OCI-LY7 (cell line): ENCODE measurements at places on chromosomes 16 and 17. TPM values are rescaled to one million over a fixed set of nuclear protein-coding genes. Genes with fewer than 3 reads are reported as not detected.

DNA sequence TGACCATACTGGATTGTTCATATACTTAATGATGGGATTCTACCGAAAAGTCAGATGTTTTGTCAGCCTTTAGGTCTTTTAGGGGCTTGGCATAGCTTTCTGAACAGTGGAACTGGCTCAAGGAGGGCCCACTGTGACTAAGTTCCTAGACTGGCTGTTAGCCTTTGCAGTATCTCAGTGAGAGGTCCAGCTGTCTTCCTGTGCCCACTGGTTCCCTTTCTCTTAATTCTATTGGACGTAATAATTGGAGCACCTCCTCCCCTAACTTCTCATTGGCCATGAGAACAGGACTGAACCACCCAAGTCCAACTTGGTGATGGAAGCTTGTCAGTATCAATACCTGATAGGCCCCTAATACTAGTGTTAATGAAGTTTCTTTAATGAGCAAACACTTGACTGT lies 13.5 kb downstream of the KPNA2 start:
- peak; percentile 37 for DNase-seq

The ABCC6 gene
- total RNA-seq = not detected in 2 replicates

The OR3A3 gene
- not detected in 2 replicates for total RNA-seq

GRCh38 chr17:10633738-10634379 lies 23.2 kb downstream of the MYH3 start:
- DNase-seq = peak; percentile 71

DNA sequence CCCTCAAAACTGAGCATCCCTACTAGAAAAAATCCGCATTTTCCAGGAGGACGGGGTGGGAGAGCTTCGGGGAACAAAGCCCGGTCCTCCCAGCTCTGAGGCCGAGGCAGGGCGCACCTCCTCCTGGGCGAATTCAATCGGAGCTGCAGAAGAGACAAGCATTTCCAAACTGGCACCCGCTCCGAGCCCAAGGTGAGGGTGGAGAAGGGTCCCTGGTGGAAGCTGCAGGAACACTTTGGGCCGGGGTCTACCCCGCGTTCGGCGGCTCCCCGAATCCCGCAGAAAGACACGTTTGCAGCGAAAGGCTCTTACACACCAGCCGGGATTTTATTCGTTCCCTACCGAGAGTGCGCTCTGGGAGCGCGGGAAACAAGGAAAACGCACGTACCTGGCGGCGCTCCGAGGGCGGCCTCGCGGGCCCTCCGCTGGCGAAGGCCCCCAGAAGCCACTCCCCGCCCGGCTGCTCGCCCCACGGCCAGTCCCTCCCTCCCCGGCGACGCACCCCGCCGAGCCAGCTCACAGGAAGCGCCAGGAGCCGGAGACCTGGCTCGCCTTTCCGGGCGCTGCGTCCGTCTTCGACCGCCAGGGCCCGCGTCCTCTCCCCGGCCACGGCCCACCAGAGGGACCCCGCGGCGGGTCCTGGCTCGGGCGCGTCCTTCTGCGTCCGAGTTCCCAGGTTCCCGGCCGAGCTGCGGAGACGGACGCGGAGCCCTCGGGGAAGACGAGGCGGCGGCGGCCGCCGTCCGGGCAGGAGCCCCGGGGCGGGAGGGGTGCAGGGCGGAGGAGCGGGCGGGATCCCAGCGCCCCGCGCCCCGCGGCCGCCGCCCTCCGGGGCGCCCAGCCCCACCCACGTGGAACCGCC lies 49.8 kb upstream of the BAHCC1 start:
- DNase-seq = peak; percentile 72

GRCh38 chr16:82055728-82056549 lies 20.9 kb downstream of the HSD17B2 start:
- DNase-seq = no peak

- DNase-seq = no peak
These were observed 16.2 kb downstream of the PAM16 start for GRCh38 chr16:4334724-4335495.

GRCh38 chr16:69482410-69482991 lies 58.1 kb downstream of the CYB5B start:
- no peak for DNase-seq

The GAS7 gene
- total RNA-seq = 0.46 and 1.5 TPM in 2 replicates

The MYH3 gene
- 5.1 and 5.9 TPM in 2 replicates for total RNA-seq

DNA sequence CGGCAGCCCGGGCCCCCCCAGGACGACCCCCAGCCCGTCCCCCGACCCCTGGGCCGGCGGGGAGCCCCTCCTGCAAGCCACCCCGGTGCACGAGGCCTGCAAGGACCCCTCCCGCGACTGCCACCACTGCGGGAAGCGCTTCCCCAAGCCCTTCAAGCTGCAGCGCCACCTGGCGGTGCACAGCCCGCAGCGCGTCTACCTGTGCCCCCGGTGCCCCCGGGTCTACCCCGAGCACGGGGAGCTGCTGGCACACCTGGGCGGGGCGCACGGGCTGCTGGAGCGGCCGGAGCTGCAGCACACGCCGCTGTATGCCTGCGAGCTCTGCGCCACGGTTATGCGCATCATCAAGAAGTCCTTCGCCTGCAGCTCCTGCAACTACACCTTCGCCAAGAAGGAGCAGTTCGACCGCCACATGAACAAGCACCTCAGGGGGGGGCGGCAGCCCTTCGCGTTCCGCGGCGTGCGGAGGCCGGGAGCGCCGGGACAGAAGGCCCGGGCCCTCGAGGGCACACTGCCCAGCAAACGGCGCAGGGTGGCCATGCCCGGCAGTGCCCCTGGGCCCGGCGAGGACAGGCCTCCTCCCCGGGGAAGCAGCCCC lies 15.6 kb upstream of the ZFPM1 start:
- peak; percentile 71 for DNase-seq

GRCh38 chr17:27558842-27559505 lies 72.0 kb upstream of the LGALS9 start:
- DNase-seq = no peak

The PPL gene
- not detected in 2 replicates for total RNA-seq

GRCh38 chr17:64320613-64321553 lies 57.8 kb upstream of the TEX2 start:
- DNase-seq = peak; percentile 82

DNA sequence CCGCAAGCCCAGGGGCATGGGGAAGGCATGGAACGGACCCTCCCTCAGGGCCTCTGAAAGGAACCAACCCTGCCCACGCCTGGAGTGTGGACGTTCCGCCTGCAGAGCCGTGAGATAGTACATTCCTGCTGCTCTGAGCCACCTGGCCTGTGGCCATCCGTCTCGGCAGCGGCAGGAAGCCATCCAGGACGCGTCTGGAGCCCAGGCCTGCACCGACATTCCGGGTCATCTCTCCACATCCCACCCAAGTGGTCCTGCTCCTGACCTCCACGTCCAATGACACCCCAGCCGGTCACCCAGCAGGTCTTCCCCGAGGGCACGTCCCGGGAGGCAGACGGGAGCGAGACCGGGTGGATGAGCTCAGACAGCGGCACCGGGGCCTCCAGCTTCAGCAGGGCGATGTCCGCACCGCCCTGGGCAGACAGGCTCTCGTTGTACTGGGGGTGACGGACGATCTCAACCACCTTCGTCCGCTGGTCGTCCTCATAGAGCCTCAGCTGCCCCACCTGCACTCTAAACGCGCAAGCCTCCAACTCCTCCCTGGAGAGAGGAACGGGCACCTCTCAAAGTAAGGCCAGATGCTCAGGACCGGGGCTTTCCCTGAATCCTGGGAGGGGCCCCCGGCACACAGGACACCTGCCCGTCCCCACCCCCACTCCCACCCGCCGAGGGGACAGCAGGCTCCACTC lies 21.3 kb upstream of the UBE2I start:
- DNase-seq = no peak

DNA sequence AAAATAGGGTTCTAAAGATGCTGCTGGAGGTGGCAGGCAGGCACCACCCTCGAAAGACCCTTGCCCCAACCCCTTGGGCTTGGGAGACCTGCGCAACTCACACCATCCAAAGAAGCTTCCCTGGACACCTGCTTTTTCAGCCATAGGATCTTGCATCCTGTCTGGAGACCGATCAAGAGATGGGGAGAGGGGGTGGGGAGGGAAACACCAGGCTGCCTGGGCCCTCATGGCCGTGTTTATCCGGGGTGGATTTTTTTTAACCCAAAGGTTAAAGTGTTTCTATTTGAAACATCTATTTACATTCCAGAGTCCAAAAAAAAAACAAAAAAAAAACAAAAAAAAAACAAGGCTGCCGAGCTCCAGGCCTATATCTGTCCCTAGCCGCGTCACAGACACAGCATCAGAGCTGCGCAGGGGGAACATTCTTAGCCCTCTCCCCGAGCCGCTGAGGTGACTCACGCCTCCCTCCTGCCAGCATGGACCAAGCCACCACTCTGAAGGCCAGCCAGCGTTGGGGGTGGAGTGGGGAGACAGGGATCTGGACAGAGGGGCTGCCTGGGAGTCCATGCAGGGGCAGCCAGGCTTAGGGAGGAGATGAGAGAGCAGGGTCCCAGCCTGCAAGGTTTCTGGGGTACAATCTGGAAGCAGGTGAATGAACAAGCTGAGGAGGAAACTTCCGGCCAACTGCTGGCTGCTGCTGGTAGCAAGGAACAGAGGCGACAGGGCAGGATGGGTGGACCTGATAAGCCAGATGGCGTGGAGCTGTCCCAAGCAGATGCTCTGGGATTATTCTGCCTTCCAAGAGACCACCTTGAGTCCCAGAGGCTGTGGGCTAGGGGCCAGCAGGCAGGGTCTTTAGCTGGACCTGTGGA lies 14.8 kb downstream of the HDAC5 start:
- DNase-seq = no peak

The QRICH2 gene
- 5.7 and 7.2 TPM in 2 replicates for total RNA-seq

DNA sequence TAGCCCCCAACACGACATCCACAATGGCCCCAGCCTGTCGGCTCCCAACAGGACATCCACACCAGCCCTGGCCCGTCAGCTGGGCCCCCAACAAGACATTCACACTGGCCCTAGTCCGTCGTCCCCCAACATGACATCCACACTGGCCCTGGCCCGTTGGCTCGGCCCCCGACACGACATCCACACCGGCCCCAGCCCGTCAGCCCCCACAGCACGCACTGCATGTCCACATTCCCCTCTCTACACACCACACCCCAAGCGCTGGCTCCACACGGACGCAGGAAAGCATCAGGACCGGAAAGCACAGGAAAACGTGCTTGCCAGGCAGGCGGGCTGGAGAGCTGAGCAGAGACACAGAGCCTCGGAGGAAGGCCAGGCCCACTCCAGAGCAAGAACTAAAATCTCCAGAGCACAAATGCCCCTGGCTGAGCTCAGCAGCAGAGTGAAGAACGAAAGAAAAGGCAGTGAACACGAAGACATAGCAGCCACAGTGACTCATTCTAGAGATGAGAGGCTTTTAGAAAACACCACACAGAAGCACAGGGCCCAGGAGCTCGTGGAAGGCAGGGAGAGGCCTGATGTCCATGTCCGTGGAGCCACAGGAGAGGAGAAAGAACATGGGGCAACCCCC lies 50.6 kb downstream of the LMF1 start:
- DNase-seq = no peak

- no peak for DNase-seq
These were observed 29.7 kb upstream of the GFOD2 start for GRCh38 chr16:67748834-67749233.

DNA sequence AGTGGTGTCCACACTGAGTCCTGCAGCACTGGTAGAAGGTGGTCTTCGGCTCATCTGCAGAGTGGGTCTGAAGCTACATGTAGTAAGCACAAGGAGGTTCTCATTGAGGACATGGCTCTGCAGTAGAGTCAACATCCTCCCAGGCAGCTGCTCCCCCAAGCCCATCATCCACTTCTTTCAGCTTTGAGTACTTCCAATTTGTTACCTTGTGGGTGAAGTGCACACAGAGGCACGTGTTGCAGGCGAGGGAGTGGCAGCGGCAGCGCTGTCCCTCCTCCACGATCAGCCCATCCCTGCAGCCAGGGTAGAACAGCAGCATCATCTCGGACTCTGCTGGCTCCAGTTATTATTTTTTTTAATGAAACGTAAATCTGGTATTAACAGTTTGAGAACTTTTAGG lies 1.8 kb upstream of the SSTR2 start:
- no peak for DNase-seq

DNA sequence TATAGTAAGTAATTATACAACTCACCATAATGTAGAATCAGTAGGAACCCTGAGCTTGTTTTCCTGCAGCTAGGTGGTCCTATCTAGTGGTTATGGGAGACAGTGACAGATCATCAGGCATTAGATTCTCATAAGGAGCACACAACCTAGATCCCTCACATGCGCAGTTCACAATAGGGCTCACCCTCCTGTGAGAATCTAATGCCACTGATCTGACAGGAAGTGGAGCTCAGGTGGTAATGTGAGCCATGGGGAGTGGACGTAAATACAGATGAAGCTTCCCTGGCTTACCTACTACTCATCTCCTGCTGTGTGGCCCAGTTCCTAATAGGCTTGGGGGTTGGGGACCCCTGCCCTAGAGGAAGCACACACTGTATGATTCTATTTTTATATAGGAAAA lies 21.8 kb upstream of the ZNF469 start:
- no peak for DNase-seq

The PAGR1 gene
- total RNA-seq = 43.4 and 51.7 TPM in 2 replicates

- DNase-seq = peak; percentile 82
These were observed 16.3 kb downstream of the ERAL1 start for GRCh38 chr17:28871056-28871579.

DNA sequence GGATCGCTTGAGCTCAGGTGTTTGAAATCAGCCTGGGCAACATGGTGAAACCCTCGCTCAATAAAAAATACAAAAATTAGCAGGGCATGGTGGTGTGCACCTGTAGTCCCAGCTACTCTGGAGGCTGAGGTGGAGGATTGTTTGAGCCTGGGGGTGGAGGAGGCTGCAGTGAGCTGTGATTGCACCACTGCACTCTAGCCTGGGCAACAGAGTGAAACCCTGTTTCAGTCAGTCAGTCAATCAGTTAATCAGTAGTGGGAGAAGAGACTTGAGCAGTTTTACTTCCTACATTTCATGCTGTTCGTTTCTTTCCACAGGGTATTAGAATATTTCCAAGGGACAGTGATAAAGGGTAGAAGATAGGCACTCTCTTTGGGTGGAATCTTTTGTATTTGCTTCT lies 8.8 kb downstream of the MAP3K3 start:
- DNase-seq = no peak

The EME1 gene
- 34.2 and 38.2 TPM in 2 replicates for total RNA-seq

GRCh38 chr16:88569614-88569984 lies 604 bp upstream of the ZC3H18 start:
- no peak for DNase-seq

DNA sequence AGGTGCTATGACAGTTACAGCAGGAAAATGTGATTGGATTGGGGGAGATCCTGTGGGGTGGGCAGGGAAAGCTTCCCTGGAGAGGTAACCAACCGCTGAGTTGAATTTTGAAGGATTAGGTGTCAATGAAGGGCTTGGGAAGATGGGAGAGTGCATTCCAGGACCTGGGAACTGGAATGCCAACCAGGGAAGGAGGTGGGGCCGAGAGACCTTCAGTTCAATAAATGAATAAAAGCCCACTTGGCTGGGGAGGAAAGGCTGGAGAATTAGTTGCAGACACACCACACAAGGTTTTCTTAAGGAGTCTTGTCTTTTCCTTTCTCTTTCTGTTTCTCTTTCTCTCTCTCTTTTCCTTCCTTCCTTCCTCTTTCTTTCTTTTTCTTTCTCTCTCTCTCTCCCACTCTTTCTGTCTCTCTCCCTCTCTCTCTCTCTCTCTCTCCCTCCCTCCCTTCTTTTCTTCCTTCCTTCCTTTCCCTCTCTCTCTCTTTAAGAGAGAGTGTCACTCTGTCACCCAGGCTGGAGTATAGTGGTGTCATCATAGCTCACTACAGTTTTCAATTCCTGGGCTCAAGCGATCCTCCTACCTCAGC lies 3.3 kb downstream of the USP43 start:
- DNase-seq = no peak
